Glutamatergic neuron (in vitro differentiated cells): ENCODE measurements at places on chromosomes 4 and X. TPM values are rescaled to one million over a fixed set of nuclear protein-coding genes. Genes with fewer than 3 reads are reported as not detected.

DSPP gene
- not detected for total RNA-seq

RAB40A gene
- total RNA-seq: 0.47 TPM

- H3K27ac ChIP-seq: no peak overlapping the region
- no peaks in the 10 kb centered on the region for H3K4me1 ChIP-seq
- H3K36me3 ChIP-seq: no peaks in the 10 kb centered on the region
- H3K4me3 ChIP-seq: no peak overlapping the region
- no peak for DNase-seq
Observed at GRCh38 chrX:150482537-150483206, 85.7 kb upstream of the MTM1 start.

DNA sequence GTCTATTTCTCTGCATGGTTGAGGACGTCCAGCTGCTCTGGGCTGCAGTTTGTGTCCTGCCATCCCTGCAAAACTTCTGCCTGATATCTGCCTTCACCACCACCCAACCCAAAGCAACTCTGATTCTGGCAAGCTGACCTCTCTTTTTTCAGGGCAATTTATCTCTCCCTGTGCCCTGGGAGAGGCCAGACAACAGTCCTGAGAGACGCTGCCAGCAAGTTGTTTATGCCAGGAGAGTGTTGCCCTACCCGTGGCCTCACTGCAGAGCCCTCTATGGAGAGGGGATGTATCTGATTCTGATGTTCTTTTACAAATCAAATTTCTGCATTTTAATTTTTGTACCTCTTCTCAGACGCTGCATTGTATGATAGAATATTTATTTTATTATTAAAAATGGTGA is 36.6 kb upstream of the BRWD3 start:
- H3K36me3 ChIP-seq: no peaks in the 10 kb centered on the region
- no peak overlapping the region for H3K4me3 ChIP-seq
- DNase-seq: no peak

- H3K4me1 ChIP-seq: no peaks in the 10 kb centered on the region
- no peaks in the 10 kb centered on the region for H3K27me3 ChIP-seq
- no peak for DNase-seq
- H3K27ac ChIP-seq: no peak overlapping the region
Observed at GRCh38 chr4:34138385-34138784, 2105.9 kb downstream of the ARAP2 start.
